ENCODE measurements at places on chromosomes 12 and 14.

GRCh38 chr12:117580718-117581062 is 219.3 kb upstream of the NOS1 start:
- DNase-seq = no peak
- no peak overlapping the region for H3K27ac ChIP-seq
- H3K4me3 ChIP-seq = no peak overlapping the region
- H3K4me1 ChIP-seq = no peaks in the 10 kb centered on the region
- no peaks in the 10 kb centered on the region for H3K36me3 ChIP-seq

DNA sequence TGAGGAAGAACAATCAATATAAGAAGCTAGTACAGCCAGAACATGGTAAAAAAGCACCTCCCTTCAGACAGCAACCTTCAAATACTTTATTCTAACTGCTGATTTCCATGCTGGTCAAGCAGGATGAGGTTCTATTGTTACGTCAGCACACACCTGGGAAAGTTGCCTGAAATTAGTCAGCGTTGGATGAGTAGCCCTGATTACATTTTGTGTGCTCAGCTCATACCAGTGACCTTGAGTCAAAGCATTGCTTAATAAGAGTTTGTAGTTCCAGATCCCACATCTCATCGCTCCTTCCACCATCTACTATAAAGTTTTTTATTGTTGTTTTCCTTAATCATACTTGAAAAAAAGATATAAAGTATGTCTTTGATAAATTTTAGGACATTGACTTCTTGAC is 361.5 kb downstream of the EGLN3 start:
- DNase-seq = peak; percentile 93
- no peak overlapping the region for H3K4me3 ChIP-seq
- H3K27me3 ChIP-seq = no peaks in the 10 kb centered on the region
- H3K27ac ChIP-seq = peak overlapping the region; percentile 46

- no peak overlapping the region for H3K27ac ChIP-seq
- no peak for DNase-seq
- no peaks in the 10 kb centered on the region for H3K36me3 ChIP-seq
These were observed 117.5 kb downstream of the ANO2 start for GRCh38 chr12:5827591-5827990.

GRCh38 chr12:65566751-65567150 is 257.5 kb upstream of the HMGA2 start:
- peak; percentile 40 for DNase-seq
- H3K4me3 ChIP-seq = peak overlapping the region; percentile 59
- peaks cover 50% of the 10 kb centered on the region for H3K4me1 ChIP-seq
- no peaks in the 10 kb centered on the region for H3K27me3 ChIP-seq
- peak overlapping the region; percentile 94 for H3K27ac ChIP-seq

- H3K4me3 ChIP-seq = no peak overlapping the region
- H3K27me3 ChIP-seq = no peaks in the 10 kb centered on the region
- no peaks in the 10 kb centered on the region for H3K4me1 ChIP-seq
- H3K36me3 ChIP-seq = no peaks in the 10 kb centered on the region
- peak; percentile 30 for DNase-seq
These were observed 126.0 kb upstream of the PZP start for GRCh38 chr12:9334041-9334692.

DNA sequence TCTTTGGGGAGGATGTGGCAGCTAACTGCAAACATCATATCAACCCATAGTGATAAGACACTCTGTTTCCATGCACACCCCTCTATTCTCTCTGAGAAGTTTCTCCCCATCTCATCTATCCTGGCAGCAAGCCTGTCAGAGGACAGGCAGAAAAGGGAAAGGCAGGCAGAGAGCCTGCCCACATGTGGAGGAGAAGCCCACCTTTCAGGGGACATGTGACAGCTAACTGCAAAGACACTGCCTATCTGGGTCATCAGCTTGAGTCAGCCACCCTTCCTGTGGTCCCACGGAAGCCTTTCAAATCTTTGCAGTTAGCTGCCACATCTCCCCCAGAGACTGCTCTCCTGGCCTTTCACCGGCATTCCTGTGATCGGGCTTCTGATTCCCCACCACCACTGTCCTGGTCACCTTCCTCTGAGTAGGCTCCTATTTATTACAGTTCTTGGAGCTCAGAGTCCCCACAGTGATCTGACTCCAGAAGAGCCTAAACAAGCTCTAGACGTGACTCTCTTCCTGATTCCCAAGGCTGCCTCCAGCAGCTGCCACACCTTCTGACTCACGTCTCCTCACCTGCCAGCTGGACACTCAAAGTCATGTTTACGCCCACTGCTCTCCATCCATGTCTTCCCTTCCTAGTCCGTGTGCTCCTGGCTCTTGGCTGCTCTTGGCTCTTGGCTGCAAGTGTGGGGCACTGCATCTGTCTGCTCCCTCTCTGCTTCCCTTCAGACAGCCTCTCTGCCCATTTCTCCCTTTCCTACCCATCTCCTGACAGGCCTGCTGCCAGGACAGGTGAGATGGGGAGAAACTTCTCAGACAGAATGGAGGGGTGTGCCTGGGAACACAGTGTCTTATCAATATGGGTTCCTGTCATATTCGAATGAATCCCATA is 7.5 kb upstream of the KRT1 start:
- H3K27me3 ChIP-seq = peaks cover 75% of the 10 kb centered on the region
- H3K4me3 ChIP-seq = no peak overlapping the region
- DNase-seq = no peak
- no peaks in the 10 kb centered on the region for H3K36me3 ChIP-seq

- H3K4me1 ChIP-seq = peaks cover 22% of the 10 kb centered on the region
- no peaks in the 10 kb centered on the region for H3K36me3 ChIP-seq
- peak overlapping the region; percentile 70 for H3K27ac ChIP-seq
- H3K27me3 ChIP-seq = no peaks in the 10 kb centered on the region
- peak; percentile 94 for DNase-seq
- no peak overlapping the region for H3K4me3 ChIP-seq
These were observed 30.4 kb upstream of the PLEKHG6 start for GRCh38 chr12:6280053-6280469.

DNA sequence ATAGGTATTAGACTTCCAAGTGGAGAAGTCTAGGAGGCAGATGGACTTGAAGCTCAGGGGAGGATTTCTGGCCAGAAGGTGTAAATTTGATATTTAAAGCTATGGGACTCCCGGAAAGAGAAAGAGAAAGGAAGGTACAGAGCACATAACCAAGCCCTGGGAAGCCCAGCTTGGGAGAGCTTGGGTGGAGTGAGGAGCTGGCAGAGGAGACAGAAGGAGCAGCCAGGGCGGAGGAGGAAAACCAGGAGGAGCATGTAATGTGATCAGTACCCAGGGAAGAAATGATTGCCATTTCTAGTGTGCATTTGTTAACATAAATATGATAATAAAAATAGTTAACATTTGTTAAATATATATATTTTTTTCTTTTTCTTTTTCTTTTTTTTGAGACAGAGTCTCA is 67.4 kb downstream of the KICS2 start:
- no peak overlapping the region for H3K4me3 ChIP-seq
- no peaks in the 10 kb centered on the region for H3K27me3 ChIP-seq
- peaks cover 8% of the 10 kb centered on the region for H3K4me1 ChIP-seq
- H3K36me3 ChIP-seq = 0 out of 2 replicates have a peak, but pooled peaks cover 3% of the 10 kb centered on the region
- H3K27ac ChIP-seq = no peak overlapping the region

GRCh38 chr14:60094306-60094897 is 2.7 kb downstream of the PCNX4 start:
- peaks cover 37% of the 10 kb centered on the region for H3K4me1 ChIP-seq
- H3K36me3 ChIP-seq = no peaks in the 10 kb centered on the region
- peak; percentile 22 for DNase-seq
- H3K4me3 ChIP-seq = peak overlapping the region; percentile 94
- H3K27ac ChIP-seq = peak overlapping the region; percentile 98
- no peaks in the 10 kb centered on the region for H3K27me3 ChIP-seq

- no peaks in the 10 kb centered on the region for H3K36me3 ChIP-seq
- DNase-seq = peak; percentile 1
- H3K4me3 ChIP-seq = no peak overlapping the region
- no peaks in the 10 kb centered on the region for H3K27me3 ChIP-seq
- no peak overlapping the region for H3K27ac ChIP-seq
These were observed 11.3 kb upstream of the EML5 start for GRCh38 chr14:88804035-88804434.

DNA sequence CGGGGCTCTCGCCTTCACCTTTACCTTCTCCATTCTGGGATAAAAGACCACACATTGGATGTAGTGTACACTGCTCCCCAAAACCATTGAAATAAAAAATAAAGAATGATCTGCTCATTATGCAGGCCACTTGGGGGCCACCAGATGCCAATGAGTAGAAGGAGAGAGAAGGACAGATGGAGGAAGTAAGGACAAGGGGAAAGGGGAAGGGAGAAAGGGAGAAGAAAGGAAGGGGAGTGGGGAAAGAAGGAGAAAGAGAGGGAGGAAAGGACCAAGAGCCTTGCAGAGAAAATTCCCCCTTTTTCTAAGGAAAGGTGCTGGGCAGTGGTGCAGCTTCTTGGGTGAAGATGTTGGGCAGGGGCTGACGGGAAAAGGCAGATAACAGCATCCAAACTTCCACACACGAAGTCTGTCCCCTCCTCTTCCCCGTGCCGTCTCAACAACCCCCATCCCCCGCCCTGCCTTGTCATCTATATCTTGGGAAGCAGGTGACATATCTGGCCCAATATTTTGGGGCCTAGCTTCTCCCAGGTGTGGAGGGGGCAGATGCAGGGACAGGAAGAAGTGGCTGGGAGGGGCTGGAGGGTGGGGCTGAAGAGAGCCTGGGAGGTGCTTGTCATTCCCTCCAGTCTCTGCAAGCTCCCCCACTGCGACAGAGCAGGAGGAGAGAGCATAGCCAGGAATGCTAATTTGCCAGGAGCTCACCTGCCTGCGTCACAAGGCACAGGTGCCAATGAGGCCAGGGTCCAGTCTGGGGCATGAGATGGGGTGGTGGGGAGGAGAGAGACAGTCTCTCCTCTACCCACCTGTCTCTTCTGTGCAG is 107.5 kb downstream of the SINHCAF start:
- no peaks in the 10 kb centered on the region for H3K36me3 ChIP-seq
- DNase-seq = no peak
- peaks cover 23% of the 10 kb centered on the region for H3K27me3 ChIP-seq

DNA sequence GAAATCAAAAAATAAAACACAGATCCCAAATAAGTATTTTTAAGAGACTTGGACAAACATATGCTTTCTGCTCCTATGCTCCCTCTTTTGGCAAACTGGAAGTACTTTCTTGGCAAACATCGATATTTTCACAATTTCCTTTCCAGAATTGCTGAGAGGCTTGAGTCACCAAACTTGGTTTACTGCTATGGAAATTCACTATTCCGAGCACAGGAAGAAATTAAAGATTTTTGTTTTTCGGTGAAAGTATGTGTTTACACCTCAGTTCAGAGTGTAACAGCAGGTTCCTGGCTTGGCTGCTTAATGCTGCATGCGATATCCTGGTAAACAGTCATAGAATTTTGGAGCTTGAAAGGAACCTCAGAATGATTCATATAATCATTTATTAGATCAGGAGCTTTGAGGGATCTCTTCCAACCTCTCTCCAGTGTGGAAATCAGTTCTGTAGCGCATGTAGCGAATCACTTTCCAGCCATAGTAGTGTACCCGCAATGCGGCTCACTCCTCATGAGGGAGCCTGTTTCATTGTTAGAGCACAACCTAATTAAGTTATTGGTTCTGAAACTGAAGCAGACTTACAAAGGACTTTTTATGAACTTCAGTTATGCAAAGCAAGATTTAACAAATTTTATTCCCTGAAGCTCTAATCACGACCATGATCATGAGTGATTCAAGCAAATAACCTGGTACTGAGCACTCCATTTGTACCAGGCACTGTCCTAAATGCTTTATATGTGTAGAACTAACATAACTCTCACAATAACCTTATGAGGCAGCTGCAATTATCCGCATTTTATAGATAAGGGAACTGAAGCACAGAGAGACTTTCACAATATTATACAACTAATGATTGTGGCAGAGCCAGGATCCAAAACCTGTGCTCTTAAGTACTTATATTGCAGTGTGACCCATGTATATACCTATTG is 56.4 kb upstream of the ATP2A2 start:
- no peaks in the 10 kb centered on the region for H3K27me3 ChIP-seq
- peaks cover 30% of the 10 kb centered on the region for H3K4me1 ChIP-seq
- H3K4me3 ChIP-seq = peak overlapping the region; percentile 71
- H3K27ac ChIP-seq = peak overlapping the region; percentile 78
- H3K36me3 ChIP-seq = no peaks in the 10 kb centered on the region

DNA sequence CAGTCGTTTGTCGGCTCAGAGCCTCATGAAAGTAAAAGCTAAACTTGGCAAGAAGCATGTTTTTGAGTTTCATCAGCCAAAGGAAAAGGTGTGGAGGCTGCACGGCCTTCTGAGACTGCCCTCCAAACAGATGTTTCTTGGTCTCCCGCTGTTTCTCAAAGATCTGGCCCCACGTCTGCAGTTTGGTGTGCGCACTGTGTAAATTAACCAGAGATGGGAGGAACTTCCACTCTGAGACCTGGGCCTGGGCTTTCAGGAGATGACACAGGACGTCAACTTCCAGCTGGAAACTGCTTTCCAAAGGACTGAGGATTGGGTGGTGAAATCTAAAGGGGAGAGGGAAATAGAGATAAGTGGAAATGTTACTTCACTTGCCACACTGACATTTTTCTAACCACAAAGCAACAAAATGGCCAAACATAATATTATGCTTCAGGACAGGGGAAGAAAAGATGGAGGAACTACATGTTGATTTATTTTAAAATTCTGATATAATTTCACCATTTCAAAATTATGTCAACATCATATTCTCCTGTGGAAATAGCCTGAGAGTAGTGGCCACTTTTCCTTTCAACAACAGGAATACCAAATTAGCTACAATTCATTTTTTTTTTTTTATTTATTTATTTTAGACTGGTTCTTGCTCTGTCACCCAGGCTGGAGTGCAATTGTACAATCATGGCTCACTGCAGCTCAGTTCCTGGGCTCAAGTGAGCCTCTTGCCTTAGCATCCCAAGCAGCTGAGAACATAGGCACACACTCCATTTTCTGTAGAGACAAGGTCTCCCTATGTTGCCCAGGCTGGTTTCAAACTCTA is 27.6 kb downstream of the KICS2 start:
- H3K36me3 ChIP-seq = no peaks in the 10 kb centered on the region
- no peak overlapping the region for H3K4me3 ChIP-seq
- no peaks in the 10 kb centered on the region for H3K27me3 ChIP-seq
- H3K4me1 ChIP-seq = no peaks in the 10 kb centered on the region

DNA sequence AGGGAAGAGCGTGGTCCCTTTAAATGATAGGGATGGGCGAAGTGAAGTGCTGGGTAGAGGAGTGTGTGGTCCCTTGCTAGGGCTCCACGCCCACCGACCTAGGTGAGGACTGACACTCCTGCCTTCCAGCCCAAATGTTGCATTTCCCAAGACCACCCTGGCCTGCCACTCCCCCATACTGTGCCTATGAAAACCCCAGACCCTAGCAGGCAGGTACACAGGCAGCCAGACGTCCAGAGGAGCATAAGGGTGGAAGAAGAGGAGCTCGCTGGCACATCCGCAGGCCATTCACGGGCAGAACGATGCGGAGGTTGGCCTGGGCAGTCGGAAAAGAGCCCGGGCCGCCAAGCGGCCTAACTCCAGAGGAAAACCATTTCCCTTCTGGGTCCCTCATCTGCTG is 817 bp upstream of the IPO8 start:
- no peak for DNase-seq
- H3K27ac ChIP-seq = no peak overlapping the region

- H3K36me3 ChIP-seq = no peaks in the 10 kb centered on the region
- peaks cover 14% of the 10 kb centered on the region for H3K4me1 ChIP-seq
- peak; percentile 63 for DNase-seq
- H3K4me3 ChIP-seq = no peak overlapping the region
These were observed 394.3 kb downstream of the EGLN3 start for GRCh38 chr14:33556382-33557121.
